ENCODE measurements at places on chromosomes 7 and 10.

- no peak for DNase-seq
Measured at GRCh38 chr7:85205754-85206153, 18.9 kb upstream of the SEMA3D start.

- DNase-seq: no peak
Measured at GRCh38 chr10:76172020-76172419, 740.6 kb downstream of the LRMDA start.

DNA sequence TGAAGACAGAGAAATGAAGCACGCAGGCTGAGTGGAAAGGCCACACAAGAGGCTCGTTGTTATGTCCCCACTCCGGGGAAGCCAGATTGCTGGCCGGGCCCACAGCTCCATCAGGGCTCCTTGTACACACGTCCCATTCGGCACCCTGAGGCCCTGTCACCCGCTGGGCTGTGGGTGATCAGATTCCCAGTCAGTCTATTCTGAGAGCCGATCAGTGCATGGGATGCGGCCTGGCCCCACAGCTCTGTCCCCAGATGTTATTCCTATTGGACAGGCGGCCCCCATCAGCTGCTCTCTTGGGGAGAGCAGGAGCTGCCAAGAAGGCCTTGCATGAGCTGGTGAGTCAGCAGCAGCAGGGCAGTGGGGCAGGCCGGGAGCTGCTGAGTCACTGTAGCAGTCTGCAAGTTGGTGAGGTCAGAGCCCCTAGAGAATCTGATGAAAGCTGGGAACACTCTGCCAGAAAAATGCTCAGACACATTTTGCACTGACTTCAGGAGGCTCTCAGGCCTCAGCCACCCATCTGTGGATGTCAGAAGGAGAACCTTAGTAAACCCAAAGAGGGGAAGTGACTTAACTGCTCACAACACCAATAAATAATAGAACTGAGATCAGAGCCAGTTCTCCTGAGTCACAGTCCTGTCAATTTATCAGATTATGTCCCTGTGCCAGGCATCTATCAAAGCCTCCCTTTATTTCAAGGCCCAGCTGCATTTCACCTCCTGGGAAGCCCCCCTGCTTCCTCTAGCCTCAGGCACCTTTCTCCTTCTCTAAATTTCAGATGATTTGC lies 9.4 kb upstream of the PSAP start:
- no peak for DNase-seq

- DNase-seq: no peak
Measured at GRCh38 chr10:2625094-2625493, 442.3 kb upstream of the PFKP start.

- no peak for DNase-seq
Measured at GRCh38 chr10:7635408-7636125, 31.2 kb downstream of the ITIH5 start.

GRCh38 chr7:87322912-87323311 lies 22.6 kb upstream of the CROT start:
- no peak for DNase-seq

DNA sequence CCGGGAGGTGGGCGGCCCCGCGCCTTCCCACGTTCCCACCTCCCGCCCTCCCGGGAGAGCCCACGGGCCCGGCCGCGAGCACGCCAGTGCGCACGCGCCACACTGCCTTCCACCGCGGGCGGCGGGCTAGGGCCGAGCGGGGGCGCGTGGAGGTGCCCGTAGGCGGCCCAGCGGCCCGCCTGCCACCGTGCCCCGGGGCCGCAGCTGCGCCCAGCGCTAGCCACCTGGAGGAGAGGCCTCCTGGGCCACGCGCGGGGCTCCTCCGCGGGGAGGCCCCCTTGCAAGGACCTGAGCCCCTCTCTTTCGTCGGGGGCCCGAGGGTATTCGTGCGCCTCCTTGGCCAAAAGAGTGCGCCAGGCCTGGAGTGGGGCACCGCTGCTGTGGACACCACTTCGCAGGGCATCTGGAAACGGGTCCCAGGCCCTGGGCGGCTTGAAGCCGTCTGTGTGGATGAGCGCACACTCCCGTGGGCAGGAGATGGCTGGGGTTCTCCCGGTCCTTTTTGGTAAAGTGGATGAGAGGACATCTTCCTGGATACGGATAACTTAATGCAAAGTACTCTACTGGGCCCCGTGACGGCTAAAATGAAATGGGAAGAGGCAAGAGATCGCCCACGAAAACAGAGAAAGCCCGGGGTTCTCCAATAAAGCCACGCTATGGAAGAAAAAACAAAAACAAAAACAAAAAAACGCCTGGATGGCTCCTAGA lies 9.0 kb upstream of the EBF3 start:
- no peak for DNase-seq

- DNase-seq: no peak
Measured at GRCh38 chr7:112749775-112750174, 40.4 kb downstream of the TMEM168 start.

DNA sequence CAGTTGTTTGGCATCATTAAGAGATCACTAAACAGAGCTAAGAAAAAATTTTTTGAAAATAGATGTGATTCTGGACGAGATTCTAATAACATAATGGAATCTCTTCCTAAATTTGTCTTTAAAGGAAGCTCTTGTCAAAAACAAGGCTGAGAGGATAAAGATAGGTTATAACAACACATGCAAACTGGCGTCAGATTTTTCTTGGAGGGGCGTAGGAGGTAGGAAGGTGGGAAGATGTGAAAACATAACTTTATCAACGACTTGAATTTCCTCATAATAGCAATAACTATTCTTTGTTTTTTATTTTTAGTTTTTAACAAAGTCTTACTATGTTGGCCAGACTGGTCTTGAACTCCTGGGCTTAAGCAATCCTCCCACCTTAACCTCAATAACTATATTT lies 31.8 kb upstream of the JCAD start:
- no peak for DNase-seq

GRCh38 chr10:119162452-119163092 lies 2.9 kb downstream of the SFXN4 start:
- DNase-seq: no peak

DNA sequence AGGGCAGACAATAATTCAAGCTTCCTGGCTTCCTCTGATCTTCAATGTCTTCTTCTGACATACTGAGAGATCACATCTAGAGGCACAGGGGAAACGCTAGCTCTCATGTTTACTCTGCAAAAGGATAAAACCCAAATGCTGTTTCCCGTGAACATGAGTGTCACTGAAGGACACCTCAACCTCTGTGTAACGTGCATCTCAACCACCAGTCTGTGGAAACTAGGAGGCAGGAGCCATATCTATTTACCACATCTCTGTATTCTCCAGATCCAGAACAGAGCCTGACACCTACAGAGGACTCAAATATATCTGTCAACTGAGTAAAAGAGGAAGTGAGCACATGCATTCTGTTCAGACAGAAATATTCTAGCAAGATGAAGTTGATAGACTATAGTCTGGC lies 140.3 kb upstream of the TARP start:
- DNase-seq: no peak

- DNase-seq: no peak
Measured at GRCh38 chr10:12636571-12636970, 287.2 kb downstream of the CAMK1D start.

DNA sequence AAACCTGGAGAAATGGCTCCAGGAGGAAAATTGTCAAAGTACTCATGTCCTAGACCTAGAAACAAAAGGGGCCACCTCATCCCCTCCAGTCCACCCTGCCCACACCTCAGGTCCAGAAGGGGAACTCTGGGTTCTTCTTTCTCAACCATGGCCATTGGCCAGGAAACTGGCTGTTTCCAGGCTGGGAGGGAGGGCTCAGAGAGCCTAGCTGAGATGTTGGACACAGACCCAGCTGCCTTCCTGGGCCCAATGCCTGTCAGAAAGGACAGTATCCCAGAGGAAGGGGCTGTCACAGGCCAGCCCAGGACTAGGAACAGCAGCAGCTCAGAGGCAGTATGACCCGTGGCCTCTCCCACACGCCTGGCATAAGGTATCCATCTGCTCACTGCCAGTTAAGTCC lies 9.6 kb downstream of the GRID1 start:
- no peak for DNase-seq

GRCh38 chr10:60760711-60761210 lies 17.5 kb upstream of the CDK1 start:
- no peak for DNase-seq

- no peak for DNase-seq
Measured at GRCh38 chr7:2072042-2072441, 160.7 kb downstream of the MAD1L1 start.

- DNase-seq: no peak
Measured at GRCh38 chr10:100374200-100374655, 27.2 kb downstream of the SCD start.

- DNase-seq: no peak
Measured at GRCh38 chr10:90451283-90451682, 406.6 kb downstream of the HTR7 start.

- no peak for DNase-seq
Measured at GRCh38 chr10:26730552-26730951, 33.1 kb downstream of the PDSS1 start.

GRCh38 chr7:91847876-91848588 lies 32.5 kb downstream of the MTERF1 start:
- no peak for DNase-seq

All from stimulated activated CD8-positive, alpha-beta memory T cell treated with anti-CD3 and anti-CD28 coated beads, Interleukin-4, amount 100 ng/mL, for 1 hour (primary cell).